ENCODE measurements at places on chromosomes 16 and 17.

DNA sequence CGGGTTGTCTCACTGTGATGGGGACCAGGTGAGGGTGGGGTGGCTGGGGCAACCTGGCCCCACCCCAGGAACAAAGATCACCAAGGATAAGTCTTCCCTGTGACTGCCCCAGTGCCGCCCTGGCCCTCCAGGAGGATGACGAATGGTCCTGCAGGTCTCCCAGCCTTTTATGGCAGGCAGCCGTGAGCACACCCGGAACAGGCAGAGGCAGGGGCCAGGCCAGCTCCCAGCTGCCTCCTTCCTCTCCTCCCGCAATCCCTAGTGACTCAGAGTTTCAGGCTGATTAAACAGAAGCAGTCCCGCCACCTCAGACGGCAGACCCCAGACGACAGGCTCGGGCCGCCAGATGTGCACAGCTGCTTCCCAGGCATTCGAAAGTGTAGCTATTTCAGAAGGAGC lies 13.3 kb downstream of the JUP start:
- peak; percentile 91 for DNase-seq

GRCh38 chr17:57484826-57485565 lies 228.7 kb downstream of the MSI2 start:
- no peak for DNase-seq

- DNase-seq, result no peak
Observed at GRCh38 chr17:81833921-81834830, 674 bp downstream of the PPP1R27 start.

DNA sequence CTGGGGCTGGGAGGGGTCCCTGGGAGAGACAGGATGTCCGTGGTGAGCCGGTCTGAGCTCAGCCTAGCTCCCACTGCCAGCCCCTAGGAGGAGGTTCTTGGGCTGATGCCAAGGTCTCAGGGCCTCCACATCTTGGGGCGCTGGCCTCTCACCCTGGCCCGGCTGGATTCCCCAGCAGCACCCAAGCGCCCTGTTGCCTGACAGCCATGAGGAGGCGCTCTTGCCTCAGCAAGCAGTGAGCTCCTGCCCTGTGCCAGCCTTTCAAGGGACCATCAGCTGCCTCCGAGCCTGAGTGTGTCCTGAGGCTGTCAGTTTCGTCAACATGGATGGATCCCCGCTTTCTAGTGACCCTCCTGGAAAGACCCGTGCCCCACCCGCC lies 234.9 kb upstream of the CIBAR2 start:
- DNase-seq, result no peak

DNA sequence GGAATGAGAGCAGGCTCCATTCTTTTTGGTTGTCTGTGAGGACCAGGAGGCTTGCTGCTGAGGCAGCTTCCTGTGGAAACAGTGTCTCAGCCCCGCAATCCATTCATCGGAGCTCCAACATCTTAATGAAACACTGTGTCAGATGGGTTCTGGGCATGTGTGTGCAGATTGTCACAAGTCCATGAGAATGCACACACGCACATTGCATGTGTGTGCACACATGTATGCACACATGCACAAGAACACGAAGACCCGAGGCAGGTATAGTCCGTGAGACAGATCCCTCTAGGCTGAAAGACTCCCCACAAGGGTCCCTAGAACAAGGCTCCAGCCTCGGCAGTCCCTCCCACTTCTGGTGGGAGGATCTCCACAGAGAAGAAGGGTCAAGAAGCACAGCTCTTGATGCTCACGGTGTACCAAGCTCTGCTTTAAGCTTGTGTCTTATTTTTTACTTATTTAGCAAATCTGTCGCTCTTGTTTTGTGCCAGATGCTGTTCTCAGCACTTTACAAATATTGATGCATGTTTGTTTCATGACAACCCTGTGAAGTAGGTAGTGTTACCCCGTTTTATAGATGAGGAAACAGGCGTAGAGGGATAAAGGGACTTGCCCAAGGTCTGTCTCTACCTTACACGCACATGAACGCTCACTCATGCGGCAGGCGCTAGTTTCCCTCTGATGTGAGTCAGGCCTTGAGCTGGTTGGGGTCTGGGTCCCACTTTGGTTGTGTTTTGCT lies 213.1 kb downstream of the SEC14L1 start:
- DNase-seq, result no peak

- DNase-seq, result no peak
Observed at GRCh38 chr17:81403671-81404534, 8.6 kb downstream of the BAHCC1 start.

GRCh38 chr17:18925187-18925586 lies 26.8 kb upstream of the SLC5A10 start:
- DNase-seq, result no peak

DNA sequence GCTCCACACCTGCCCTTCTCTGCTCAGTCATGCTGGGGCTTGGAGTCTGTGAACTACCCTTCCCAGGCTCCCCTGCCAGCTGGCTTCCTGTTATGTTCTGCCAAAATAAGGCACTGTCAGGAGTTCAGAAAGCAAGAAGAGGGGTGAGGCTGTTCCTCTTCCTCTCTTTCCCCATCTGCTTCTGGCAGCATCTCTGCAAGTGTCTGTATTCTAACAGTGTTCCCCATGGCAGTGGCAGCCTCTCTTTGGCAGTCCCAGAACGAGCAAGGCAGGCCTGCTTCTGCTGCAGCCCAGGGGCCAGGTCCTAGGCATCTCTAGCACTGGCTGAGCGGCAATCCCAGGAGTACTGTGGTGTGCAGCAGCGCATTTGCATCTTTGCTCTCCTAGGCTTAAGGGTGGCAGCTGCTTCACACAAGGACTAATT lies 219.1 kb downstream of the STX8 start:
- no peak for DNase-seq

GRCh38 chr16:7382521-7382920 lies 49.9 kb downstream of the RBFOX1 start:
- no peak for DNase-seq

- no peak for DNase-seq
Observed at GRCh38 chr17:5759501-5759925, 175.2 kb upstream of the NLRP1 start.

DNA sequence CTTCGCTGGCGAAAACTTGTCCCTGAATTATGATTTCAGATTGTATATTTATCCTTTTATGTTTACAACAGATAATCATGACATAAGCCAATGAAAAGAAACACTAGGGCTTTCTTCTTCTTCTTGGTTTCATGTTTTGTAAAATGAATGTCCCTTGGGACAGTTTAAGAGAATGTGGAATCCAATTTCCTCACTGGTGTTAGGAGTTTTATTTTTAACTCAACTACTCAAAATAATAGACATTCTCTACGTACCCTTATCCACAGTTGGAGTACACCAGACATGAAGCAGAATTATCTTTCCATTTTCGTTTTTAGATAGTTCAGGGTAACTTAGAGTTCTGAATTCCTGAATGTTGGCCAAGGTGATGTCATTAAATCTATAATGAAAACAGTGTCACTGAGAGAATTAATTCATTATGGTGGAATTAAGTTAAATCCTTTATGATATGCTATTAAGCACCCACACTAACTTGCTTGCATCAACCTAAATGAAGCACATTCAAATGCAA lies 43.4 kb downstream of the IRX6 start:
- DNase-seq, result no peak

GRCh38 chr16:75087375-75087979 lies 29.1 kb downstream of the LDHD start:
- DNase-seq, result peak; percentile 53

DNA sequence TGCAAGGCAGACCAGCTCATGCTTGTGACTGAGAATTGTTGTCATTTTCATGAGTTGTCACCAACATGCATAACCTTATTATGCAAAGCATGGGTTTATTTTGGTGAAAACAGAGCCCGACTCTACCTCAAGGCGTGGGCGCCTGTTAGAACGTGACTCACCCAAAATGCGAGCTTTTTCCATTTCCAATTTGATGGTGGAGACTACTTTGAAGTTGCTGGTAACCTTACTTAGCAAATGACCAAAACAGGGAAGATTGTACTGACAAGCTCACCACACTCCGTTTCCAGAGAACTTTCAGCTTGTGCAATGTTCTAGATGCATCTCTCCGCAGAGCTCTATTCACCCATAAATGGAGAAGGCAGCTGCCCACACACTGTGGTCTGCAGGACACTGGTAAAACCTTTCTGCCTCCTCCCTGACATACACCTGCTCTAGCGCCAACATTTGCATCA lies 284.5 kb downstream of the MAF start:
- DNase-seq, result no peak

DNA sequence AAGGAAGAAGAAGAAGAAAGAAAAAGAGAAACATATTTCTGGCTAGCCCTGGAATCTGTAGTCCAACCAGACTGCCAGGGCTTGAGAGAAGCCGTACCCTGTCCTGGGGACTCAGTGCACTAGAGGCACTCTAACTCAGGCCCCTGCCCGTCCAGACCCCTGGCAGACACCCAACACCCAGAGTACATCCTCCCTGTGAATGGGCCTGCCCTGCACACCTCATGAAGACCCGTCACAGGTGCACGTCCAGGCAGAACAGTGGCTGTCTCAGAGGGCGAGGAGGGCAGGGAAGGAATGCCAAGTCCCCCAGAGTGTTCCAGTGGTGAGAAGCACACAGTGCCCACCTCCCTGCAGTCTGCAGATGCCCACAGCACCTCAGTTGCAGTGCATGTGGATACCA lies 23.0 kb downstream of the MPG start:
- no peak for DNase-seq

DNA sequence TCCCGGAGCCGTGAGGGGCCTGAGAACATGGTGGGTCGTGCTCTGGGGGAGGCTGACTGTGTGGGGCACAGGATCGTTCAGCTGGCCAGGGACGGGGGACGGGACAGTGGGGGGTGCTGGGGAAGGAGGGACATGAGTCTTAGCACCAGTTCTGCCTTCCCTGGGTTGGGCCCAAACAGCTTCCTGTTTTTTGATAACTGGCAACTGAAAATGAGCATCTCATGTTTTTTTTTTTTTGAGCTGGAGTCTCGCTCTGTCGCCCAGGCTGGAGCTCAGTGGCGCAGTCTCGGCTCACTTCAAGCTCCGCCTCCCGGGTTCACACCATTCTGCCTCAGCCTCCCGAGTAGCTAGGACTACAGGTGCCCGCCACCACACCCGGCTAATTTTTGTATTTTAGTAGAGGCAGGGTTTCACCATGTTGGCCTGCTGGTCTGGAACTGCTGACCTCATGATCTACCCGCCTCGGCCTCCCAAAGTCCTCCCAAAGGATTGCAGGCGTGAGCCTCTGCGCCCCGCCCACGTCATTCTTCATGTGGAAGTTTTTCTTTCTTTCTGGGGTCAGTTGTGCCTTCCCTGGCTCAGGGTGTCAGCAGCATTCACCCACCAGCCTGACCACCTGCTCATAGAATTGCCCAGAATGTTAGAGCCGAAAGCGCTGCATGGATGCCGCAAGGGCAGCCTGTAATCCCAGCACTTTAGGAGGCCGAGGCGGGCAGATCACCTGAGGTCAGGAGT lies 6.4 kb downstream of the ASPSCR1 start:
- DNase-seq, result no peak

DNA sequence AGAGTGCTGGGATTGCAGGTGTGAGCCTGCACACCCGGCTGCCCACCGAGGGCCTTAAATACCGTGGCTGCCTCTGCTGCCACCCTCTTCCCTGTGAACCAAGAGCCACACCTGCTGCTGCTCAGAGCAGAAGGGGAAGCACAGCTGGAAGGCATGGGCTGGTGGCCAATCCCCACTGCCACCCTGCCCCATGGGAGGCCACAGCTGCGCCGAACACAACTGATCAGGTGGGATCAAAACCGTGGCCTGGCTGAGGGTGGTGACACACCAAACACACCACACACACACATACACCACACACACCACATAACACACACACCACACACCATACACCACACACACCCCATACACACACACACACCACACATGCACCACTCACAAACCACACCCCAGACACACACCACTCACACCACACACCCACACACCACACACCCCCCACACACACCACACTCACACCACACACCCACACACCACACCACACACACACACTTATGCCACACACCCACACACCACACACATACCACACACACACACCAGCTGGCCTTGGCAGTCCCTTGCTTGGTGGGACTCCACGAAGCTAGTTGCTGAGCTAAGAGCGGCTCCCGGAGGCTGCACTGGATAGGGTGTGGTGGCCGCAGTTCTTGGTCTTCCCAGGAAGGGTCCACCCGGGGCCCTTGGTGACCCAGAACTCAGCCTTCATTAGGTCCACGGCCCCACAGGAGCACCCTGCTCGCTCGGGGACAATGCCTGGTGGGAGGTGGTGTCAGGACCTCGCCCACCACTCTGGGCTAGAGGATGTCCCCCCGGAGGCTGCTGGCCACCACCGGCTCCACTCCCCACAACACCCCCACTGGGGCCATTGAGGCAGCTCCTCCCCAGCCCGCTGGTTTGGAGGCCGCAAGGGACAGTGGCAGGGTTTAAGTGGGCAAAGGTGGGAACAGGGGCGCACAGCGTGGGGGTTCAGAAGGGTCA lies 14.9 kb downstream of the CEP131 start:
- DNase-seq, result no peak

DNA sequence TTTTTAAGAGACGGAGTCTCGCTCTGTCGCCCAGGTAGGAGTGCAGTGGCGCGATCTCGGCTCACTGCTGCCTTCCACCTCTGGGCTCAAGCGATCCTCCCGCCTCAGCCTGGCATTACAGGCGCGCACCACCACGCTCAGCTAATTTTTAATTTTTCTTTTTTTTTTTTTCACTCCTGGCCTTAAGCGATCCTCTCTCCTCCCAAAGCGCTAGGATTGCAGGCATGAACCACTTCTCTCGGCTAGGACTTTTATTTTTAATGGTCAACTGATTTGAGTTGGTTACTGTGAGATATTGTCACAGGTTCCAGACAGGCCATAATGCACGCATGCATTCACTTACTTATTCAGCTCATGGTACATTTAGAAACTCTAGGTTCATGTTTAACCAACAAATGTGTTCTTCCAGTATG lies 888 bp downstream of the PIGW start:
- DNase-seq, result no peak

- no peak for DNase-seq
Observed at GRCh38 chr16:67105881-67106280, 3.9 kb upstream of the PHAF1 start.

DNA sequence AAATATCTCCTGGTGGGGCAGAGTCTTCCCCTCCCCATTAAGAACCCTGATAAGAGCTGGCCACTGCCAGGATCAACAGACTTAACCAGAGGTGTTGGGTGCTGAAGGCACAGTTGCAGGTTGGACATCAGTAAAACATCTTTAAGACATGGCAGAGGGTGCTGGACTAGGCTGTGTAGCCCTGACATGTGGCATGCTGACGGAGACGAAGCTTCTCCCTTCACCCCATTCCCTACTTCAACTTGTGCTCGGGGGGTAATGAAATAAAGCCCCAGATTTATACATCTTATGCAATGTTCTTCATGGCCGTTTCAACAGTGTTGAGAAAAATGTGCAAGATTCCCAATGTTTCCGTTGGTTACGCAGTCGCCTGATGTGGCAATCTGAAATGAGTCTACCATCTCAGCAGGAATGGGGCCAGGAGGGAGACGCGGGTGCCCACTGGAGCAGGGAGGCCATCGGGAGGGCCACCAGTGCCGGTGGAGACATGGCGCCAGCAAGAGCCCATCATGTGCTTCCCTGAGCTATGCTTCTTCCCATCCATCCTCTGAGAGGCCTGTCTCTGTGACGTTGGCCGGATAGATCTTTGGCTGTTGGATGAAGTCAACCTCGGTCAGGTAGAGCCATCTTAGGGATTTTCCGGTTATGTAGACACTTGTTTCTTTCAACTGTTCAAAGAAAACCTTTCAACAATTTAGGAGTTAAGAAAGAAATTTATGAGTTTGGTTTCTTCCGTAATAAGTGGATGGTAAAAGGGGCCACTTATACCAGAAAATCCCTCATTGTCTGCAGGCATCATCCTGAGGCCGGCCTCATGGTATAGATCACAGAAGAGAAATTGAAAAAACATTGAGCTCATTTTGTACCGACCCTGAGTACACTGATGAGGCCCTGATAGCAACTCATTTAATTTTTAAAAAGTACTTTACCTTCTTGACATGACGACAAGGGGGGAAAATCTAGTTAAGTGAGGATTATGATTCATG lies 6.4 kb downstream of the IRF8 start:
- no peak for DNase-seq

All from HCEC 1CT (cell line).